Upper lobe of right lung (tissue), 1 donor: ENCODE measurements at places on chromosomes 2 and 18.

- no peak for DNase-seq
Observed at GRCh38 chr2:227188292-227188691, 23.9 kb downstream of the COL4A3 start.

DNA sequence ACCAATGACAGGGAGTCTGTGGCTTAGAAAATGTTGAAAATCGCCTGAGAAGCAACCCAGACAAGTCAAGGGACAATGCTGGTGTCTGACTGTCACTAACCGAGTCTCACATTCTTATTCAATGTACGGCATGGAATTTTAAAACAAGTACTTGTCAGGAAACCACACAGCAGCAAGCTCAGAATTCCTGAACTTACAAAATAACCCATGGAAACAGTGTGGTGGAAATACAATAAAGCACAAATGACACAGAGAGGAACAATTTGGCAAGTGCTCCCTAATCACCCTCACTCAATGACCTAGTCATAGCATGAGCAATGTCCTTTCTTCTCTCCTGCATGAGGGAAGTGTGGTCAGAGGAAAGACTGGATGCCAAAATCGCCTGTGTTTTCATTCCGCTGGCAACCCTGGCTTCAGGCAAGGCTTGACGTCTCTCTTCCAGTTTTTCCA, 154.0 kb downstream of the SATB2 start:
- no peak for DNase-seq

DNA sequence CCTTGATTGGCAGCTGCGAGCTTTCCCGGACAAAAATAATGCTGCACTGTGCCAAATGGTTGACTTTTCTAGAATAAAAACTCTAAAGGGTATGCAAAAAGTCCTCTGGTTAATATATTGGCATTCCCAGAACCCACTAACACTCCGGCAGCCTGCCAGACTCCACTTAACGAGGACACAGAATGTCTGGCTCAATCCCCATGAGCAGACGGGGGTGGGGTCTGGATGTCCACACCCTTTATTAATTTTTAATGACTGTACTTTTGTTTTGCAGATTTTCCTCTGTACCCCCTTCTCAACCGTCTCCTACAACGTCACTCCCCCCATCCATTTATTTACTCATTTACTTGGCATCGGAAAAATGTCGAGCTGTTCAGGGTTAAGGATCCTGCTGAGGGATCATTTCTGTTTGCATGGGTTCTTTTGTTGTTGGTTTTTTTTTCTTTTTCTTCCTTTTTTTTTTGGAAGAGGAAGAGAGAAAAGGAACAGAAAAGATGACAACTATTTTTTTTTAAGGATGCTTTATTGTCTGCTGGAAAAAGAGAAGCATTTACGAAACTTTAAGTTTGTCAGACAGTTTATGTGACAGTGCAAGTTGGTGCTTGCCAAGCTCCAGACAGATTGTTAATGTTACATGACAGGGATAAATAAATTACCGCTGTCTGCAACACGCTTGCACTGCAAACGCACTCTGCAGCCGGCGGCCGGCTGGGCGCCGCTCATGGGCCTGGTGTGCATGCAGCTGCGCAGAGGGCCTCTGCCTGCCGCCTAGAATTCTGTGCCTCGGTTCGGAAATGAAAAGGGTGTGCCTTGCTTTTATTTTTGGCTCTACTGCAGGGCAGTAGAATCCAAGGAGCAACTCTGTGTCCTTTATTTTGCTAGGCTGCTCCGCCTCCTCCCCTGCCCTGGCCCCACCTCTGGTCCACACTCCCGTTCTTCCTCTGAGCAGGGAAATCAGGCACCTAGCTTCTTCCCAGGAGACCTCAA, 3.6 kb downstream of the LDLRAD4 start:
- peak; percentile 74 for DNase-seq

GRCh38 chr18:48688961-48689360, 150.1 kb downstream of the CTIF start:
- no peak for DNase-seq

DNA sequence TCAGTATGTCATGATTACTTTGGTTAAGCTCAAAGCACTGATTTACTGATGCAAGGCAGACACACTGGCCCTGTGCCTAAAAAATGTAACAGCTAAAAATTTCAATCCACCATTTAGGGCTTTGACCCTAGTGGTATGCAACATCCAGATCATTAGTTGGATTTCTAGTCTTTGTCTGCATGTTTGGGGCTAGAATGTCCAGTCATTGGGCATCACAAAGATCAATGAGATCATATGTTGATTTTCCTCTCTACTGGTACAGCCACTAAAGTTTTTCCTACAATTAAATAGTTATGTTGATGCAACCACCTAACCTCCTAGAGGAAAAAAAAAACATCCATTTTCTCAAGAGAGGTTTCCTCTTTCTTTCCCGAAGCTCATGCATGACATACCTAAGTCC, 53.4 kb upstream of the REV1 start:
- DNase-seq = no peak

DNA sequence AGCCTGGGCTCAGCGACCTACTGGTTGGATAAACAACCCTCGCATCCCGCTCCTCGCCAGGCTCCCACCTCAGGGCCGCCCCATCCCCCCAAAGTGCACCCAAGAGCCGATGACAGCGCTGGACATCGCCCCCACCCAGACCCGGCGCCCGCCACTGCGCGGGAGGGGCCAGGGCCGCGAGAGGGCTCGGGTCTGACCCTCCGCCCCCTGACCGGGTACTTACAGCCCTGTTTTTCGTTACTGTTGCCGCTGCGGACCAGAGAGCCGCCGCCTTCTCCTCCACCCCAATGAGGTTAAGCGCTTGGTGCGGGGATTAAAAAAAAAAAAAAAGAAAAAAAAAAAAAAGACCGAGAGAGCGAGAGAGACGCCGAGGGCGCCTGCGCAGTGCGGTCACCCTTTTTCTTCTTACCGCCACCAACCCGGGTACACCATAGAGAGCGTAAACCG, at the start of gene CLASP1:
TSS of gene CLASP1 (minus strand) at position 314 of the 447 bp plus-strand sequence. CDS start 43,567 bp downstream, outside the sequence.
- DNase-seq = no peak

- DNase-seq = no peak
Observed at GRCh38 chr2:6506859-6507258, 358.8 kb downstream of the CMPK2 start.

GRCh38 chr2:138015494-138015893, 51.2 kb downstream of the HNMT start:
- no peak for DNase-seq

GRCh38 chr2:109450574-109451273, 163.0 kb downstream of the SEPTIN10 start:
- DNase-seq = peak; percentile 44

- no peak for DNase-seq
Observed at GRCh38 chr2:100408104-100408503, 9.4 kb downstream of the CHST10 start.

GRCh38 chr2:12428324-12428723, 288.4 kb upstream of the TRIB2 start:
- no peak for DNase-seq

DNA sequence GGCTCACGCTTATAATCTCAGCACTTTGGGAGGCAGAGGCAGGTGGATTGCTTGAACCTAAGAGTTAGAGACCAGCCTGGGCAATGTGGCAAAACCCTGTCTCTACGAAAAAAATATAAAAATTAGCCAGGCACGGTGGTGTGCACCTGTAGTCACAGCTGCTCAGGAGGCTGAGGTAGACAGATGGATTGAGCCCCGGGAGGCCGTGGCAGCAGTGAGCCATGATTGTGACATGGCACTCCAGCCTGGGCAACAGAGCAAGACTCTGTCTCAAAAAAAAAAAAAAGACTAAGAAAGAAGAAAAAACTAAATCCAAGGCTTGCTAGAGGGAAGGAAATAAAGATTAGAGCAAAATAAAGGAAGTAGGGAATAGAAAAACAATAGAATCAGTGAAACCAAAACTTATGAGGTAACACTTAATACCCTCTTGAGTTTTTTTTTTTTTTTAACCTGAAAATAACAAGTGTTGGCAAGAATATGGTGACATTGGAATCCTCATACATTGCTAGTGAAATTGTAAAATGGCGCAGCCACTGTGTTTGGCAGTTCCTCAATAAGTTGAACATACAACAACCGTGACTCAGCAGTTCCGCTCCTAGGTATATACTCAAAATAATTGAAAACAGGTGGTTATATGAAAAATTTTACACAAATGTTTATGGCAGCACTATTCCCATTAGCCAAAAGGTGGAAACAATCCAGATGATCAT, 85.2 kb downstream of the EML4 start:
- DNase-seq = no peak

GRCh38 chr18:32552421-32553030, 81.8 kb upstream of the GAREM1 start:
- no peak for DNase-seq

GRCh38 chr2:23388294-23388693, 3.3 kb downstream of the KLHL29 start:
- no peak for DNase-seq

DNA sequence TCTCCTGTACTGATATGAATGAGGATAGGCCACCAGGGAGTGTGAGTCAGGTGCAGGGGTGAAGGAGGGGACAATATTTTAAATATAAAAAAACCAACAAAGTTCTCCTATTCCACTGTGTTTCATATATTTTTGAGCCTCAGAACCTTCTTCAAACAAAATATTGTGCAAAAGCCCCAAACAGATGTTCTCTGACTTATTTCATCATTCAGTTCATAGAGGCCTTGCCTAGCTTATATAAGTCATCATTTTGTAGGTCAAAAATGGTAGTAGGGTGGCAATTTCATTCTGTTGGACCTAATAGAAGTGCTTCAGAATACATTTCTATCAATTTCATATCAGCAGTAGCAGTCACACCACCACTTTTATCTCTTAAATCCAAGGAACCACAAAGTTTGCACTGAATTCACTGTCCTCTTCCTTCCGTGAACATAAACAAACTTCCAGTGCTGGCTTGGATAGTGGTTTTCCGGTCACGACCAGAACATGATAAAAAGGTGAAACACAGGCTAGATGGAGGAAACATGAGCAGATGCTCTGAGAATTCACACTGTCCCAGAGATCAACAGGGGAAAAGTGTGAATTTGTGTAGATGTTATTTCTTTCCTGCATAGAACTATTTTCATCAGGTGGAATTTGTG, 99.1 kb downstream of the EN1 start:
- no peak for DNase-seq

- DNase-seq = no peak
Observed at GRCh38 chr2:170821531-170822289, 5.0 kb downstream of the GAD1 start.

GRCh38 chr2:212770240-212770639, 231.6 kb upstream of the ERBB4 start:
- no peak for DNase-seq

DNA sequence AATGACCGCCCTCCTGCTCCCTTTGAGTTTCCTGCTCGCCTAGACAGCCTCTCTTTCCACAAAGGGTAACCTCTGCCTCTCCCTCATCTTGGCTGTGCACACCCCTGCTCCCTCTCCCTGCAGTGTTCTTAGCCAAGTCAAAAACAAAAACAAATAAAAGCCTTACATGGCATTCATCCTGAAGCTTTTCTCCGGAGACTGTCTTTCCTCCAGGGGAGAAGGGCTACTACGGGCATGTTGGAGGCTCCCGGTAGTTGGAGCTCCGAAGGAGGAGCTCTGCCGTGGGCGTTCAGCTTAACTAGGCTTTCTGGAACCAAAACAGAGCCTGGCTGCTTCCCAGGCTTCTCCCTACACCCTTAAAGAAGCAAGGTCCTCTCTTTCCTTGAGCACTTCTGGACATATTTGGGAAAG, 104.2 kb downstream of the TPGS2 start:
- DNase-seq = no peak

DNA sequence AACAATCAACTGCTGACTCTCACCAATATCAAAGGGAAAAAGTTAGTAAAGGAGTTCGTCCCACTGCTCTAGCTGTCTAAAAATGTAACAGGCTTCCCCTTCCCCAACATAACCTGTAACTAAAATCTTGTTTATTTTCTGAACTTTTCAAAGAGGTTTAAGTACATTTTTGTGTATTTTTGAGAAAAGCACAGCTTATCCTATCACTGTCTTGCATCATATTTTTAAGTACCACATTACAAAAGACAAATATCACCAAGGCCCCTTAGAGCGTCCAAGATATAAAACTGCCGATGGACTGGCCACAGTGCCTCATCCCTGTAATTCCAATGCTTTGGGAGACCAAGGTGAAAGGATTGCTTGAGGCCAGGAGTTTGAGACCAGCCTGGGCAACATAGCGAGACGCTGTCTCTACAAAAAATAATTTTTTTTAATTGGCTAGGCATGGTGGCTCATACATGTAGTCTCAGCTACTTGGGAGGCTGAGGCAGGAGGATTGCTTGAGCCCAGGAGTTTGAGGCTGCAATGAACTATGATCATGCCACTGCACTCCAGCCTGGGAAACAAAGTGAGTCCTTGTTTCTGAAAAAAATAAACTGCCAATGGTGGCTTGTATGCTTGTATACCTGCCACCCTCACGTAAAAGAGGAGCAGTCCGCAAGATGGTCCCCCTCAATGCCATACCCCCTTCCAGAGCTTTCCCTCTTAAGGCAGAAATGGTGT, 21.2 kb upstream of the LAPTM4A start:
- no peak for DNase-seq

GRCh38 chr2:60475123-60475830, 78.2 kb downstream of the BCL11A start:
- no peak for DNase-seq

GRCh38 chr18:49694402-49694801, 118.9 kb downstream of the ACAA2 start:
- DNase-seq = no peak

DNA sequence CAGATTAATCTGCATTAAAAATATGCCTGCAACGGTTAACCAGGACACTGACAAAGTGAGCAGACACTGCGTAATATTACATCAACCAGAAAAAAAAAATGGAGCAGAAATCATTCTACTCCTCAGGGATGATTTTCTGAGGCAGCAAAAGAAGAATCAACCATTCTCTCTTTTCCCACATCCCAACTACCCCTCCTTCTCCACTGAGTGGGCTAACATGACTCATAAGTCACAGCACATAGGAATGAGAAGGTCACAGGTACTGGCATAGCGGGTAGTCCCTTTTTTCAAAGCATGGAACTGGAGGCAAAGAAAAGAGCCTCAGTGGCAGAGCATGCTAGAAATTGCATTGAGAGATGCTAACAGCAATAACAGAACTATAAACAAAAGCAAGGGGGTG, 54.3 kb upstream of the TSPYL6 start:
- DNase-seq = no peak

DNA sequence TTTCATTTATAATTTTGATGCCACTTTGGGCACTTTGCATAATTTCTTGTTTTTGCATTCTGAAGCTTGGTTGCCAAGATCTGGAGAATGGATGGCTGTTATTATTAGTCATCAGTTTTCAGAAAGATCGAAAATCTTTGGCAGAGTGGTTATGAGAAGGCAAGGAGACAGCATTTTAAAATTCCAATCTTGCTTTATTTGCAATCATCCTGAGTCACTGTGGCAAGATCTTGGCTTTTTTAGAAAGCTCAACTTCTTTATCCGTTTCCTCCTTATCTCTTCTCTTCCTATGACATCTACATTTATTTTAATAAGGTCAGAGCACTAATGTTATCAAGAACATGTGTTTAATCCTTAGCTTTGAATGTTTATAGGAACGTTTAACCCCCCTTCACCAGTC, 31.1 kb upstream of the EIF2AK3 start:
- DNase-seq = no peak

GRCh38 chr2:37652199-37652640, 19.2 kb downstream of the CDC42EP3 start:
- no peak for DNase-seq
